NCI-H1105 treated with DMSO at 0.1 percent for 48 hours (cell line): ENCODE measurements at places on chromosomes 2 and 18.
A peak's percentile ranks its signal among the peaks of the same experiment; 100 is the strongest.

DNA sequence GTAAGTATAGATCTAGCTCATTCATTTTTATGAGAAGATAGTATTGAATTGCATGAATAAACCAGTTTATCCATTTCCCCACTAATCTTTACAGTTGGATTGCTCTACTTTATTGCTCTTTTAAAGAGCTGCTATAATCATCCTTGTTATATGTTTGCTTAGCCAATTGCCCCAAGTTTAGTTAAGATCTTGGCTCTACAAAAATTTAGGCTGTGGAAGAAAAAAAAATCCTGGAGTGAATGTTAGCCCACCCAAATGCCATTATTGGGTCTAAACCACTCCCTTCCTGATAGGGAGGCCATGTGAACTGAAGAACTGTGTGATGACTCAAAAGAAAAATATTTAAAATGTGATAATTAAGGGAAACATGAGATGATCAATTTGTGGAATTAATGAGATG, 2.9 kb downstream of the ALS2 start:
- no peak for DNase-seq

DNA sequence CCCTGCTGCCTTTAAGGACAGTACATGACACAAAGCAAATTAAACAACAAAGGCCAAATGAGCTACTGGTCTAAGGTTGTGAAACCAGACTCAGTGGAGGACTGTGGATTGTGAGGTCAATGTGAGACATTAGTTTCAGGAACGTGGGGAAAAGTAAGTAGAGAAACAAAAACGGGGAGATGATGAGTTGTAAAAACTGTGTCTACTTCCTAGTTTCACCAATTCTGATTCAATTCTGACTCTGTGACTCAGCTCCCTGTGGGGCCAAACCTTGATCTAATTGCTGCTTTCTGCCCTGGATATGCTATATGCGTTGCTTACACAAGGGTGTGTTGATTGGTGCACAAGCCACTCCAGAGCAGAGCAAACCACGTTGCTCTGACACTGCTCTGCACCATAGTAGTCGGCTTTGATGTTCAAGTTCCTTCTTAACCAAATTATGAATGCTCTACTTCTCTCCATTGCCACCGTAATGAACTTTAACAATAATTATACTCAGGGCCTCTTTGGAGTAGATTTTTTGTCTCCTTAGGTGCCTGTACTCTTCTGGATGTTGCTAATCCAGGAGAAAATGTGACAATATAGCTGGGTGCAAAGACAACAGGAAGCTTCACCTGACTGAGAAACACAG, 1640.1 kb upstream of the CELF4 start:
- DNase-seq, result no peak

GRCh38 chr2:27409321-27410073, at the start of gene PPM1G:
Gene PPM1G (minus strand): TSS chr2:27409591. CDS start chr2:27409422, 169 bp downstream.
- DNase-seq, result peak; percentile 88

DNA sequence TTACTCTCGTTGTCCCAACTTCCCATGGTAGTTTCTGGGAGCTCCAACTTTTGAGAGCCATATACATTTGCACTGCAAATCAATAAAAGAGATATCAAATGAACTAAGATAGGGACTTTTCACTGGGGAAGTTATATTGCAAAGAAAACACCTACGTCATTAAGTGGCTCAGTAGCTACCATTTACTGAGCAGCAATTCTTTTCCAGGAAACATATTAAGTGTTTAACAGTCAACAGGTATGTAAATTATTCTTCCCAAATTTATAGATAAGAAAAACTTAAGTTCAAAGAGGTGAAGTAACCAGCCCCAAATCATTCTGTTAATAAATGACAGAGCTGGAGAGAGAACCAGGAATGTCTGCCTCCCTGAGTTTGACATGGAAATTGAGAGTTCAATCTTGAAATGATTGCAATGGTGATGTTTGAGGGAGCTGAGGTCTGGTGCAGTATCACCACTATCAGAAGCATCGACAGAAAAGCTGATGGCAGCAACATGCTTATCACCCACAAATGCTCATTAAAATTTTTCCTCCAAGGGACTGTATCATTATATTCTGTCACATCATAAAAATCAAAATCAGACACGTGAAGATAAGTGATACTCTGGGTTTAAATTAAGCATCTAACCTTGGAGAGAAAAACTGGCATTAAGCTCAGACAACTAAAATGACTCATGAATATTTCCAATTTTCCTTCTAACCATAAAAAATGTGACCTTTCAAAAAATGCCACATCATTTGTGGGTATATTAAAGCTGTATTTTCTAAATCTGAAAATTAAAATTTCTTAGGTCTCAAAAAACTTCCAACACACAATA, 43.4 kb downstream of the GAREM1 start:
- DNase-seq, result no peak

GRCh38 chr18:9429662-9429993, 45.7 kb upstream of the RALBP1 start:
- DNase-seq, result no peak

DNA sequence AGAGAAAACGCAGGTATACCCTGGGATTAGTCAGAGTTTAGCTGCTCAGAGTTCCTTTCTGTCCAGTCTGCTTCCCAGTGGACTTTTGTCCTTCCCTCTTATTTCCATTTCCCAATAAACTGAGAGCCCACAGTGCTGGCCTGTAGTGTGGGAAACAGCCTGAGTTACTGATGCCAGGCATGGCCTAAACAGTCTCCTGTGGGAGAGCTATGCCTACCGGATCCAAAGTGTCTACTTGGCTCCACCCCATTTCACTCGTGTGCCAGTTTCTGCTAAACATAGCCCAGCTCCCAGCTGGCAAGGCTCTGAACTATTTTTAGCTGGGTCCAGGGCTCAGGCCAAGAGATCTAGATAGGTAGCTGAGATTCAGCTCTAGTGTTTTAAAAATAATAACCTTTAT, 15.6 kb upstream of the PPP1CB start:
- DNase-seq, result peak; percentile 16

DNA sequence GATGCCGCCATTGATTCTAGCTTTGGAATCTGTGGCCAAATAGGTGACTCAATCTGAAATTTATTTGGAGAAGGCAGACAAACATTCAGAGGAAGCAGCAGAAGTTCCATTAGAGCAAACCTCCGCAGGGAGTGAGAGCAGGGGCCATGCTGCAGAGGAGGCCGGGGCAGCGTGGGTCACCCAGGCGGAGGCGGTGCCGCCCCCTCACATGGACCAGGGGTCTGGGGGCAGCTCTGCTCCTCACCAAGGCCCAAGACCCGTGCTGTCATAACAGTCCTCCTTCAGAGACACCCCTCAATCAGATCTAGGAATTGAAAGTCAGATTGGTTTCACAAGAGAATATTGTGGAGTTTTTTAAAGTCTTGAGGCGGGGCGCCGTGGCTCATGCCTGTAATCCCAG, 92.4 kb downstream of the GBX2 start:
- DNase-seq, result no peak

DNA sequence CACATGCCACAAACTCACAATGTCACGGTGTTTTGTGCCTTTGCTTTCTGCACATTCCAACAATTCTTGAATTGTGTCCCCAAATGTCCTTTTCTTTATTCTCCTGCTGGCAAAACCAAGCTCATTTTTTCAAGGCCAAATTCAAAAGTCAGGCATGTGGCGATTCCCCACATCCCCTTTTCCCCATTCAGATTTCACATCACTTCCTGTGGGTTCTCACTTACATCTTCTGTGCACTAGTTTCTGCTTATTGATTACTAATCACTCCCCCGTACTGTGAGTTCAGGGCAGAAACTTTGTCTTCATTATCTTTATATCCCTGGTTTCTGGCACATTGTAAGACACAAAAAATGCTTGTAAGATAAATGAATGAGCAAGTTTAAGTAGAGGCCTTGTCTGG, 69.2 kb downstream of the AP1S3 start:
- no peak for DNase-seq

GRCh38 chr2:38128653-38129052, 52.7 kb upstream of the CYP1B1 start:
- DNase-seq, result no peak

DNA sequence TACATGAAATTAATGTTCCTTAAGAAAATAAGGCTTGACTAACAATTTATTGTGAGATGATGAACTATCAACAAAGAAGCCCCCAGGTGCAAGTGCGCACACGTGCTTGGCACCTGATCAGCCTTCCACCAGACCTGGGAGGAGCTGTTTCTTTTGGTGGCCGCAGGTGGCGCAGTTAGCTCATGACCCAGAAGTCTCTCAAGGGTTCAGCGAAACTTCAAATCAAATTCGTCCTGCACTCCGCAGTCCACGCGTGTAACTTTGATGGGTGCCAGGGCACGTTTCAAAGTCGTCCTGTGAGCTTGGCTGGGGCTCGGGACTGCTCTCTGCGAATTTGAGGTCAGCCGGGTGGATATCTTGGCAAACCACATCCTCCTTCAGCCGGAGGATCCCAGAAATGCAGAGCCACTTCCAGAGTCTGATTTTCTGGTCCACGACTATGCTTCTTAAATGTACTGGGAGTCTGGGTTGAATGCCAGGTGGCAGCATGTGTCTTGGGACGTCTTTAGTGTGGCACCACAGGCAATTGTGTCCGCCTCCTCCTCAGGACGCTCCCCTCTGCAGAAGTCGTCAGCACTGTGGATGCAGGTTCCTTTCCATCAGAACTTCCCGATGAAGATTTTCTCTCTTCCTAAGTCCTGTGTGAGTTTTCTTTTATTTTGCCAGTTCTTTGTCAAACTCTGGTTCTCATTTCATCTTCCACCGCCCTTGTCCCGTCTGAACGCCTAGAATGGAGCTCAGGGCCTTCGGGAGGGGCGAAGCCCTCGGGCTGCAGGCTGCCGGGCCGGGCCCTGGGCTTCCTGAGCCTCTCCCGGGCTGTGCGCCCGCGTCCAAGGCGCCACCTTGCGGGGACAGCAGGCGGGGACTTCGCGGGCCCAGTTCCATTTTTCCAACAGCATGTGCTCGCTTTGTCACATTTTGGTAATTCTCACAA, 61.3 kb upstream of the RAPGEF4 start:
- no peak for DNase-seq

DNA sequence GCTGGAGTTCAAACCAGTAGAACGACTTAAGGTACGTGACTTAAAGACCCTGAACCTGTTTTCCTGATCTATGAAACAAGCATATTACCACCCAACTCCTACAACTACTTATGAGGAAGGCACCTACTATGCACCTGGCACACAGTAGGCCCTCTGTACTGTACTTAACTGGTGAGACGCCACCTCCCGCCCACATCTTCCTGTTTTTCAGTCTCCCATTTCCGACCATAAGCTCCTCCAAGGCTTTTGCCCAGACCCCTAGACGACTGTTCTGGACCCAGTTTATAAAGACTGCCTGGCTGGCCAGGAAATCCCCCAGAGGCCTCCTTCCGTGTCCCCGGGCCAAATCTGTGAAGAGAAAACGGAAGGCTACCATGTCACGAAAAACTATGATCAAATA, 1.5 kb downstream of the GALNT14 start:
- DNase-seq, result no peak

- no peak for DNase-seq
Measured at GRCh38 chr2:287911-288757, at the start of gene ALKAL2. Gene ALKAL2 (minus strand): TSS chr2:288091. CDS start chr2:287835, 256 bp downstream.

DNA sequence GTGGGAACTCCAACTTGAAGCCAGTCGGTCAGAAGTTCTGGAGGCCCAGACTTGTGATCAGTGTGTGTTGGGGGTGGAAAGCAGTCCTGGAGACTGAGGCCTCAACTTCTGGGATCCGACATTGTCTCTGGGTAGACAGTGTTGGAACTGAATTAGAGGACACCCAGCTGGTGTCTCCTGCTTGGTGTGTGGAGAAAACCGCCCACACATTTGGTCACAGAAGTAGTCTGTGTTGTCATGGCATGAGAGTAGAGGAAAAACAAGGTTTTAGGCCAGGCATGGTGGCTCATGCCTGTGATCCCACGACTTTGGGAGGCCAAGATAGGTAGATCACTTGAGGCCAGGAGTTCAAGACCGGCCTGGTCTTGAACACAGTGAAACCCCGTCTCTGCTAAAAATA, 51.5 kb downstream of the PUM2 start:
- no peak for DNase-seq

DNA sequence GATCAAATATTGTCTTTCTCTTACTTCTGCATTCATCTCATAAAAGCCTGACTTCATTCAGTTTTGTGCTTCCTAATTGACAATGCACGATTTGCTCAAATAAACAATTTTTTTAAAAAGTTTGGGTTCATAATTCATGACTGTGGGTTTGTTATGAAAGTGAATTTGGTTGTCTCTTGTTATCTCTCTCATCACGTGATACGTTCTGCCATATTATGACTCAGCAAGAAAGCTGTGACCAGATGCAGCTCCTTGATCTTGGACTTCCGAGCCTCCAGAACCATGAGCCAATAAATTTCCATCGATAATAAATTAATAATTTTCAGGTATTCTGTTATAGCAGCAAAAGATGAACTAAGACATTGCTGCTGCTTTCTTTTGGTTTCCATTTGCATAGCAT, 156.5 kb upstream of the LRATD1 start:
- no peak for DNase-seq

- no peak for DNase-seq
Measured at GRCh38 chr18:23828426-23828825, 139.2 kb downstream of the LAMA3 start.

DNA sequence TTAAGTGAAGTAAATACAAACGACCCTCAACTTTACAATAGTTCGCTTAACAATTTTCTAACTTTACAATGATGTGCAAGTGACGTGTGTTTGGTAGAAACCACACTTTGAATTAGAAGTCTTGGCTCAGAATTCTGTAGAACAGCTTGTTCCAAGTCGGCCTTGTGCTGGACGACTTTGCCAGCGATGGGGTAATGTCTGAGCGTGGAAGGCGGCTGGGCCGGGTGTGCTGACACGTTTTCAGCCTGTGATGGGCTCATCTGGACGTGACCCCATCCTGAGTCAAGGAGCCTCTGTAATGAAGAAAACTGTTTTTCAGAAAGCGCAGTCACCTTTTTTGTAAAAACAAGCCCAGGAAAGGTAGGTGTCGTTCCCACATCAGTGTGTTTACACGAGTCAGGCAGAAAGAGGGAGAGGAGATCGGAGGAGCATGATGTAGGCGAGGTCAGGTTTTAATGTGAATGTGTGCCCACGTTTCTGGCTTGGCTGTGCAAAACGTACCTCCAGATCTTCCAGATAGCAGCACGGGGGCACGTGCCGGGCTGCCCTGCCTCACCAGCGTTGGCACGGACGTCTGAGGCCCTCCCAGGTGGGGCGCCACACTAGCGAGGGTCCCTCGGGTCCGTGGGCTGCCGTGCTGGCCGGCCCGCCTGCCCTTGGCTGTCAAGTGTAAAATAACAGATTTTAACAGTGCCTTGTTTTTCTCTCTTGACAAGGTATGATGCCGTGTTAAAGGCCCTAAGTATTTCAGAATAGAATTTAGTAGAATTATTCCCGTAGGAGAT, 54.6 kb downstream of the CTDP1 start:
- no peak for DNase-seq
